ENCODE measurements at places on chromosomes 2 and 18.

DNA sequence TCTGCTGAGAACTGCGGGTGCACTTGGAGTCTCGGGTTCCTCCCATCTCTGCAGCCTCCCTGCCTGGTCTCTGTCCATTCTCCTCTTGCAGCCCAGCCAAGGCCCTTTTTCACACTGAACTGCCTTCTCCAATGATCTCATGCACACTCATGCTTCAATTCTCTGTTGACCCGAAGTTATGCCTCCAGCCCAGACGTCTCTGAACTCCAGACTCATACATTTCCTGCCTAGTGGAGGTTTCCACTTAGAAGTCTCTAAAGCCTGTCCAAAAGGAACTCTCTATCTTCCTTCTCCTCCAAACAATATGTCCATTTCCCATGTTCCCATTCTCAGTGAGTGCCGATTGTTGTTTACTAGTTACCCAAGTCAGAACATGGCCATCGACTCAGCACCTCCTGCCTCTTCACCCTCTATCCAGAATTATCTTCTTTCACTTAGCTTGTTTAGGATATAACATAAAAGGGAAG, 155.2 kb downstream of the IRS1 start:
- DNase-seq = no peak

DNA sequence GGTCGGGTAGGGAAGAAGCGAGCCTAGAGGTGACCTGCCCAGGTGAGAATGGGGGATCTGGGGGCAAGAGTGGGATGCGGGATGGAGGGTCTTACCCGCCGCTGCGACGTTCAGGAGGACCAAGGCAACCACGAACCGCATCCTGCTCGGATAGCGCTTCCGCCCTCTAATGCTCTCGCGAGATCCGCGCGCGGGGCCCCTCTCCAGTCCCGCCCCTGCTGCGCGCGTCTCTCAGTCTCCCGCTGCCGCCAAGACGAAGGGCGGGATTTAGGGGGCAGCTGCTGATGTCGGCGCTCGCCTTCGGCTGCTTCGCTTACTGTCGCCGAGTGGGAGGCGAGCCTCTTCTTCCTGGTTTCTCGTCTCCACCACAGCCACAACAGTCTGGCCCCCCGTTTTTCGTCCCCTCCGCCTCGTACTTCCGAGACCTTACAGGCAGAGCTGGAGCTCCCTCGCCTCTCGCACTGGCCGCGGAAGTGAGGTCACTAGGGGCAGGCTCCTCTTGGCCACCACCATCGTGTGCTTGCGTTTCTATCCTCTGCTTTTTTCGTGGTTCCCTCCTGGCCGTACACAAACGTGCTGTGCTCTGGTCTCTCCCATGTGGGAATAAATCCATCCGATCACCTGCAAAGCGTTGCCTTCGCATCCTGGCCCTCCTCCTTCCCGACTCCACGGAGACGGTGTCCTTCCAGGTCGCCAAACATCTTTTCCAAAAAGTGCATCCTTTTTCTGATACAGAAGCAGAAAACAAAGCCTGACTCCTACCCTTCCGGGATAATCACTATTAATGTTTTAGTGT, at the start of gene TGOLN2:
Gene TGOLN2, minus strand, starts transcription at position 168 of the 796 bp plus-strand sequence. Its CDS starts 27 bp downstream, at position 141.
- DNase-seq = peak; percentile 91

- DNase-seq = no peak
Measured at GRCh38 chr2:11157296-11157695, 2.0 kb downstream of the SLC66A3 start.

DNA sequence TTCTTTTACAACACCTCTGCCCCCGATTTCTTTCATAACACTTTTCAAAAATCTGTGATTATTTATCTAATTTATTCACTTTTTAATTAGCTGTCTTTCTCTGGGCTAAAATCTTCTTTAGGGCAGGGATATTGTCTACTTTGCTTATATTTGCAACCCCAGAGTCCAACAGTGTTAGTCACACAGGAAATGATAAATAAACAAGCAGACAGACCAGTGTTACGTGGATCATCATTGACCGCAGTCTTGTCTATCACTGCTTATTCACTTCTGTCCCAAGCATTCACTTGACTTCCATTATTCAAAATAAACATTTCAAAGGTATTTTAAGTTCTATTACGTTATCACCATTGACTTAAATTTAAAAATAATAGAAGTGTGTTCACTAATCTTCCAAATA, 237.6 kb upstream of the UBE2E3 start:
- no peak for DNase-seq

DNA sequence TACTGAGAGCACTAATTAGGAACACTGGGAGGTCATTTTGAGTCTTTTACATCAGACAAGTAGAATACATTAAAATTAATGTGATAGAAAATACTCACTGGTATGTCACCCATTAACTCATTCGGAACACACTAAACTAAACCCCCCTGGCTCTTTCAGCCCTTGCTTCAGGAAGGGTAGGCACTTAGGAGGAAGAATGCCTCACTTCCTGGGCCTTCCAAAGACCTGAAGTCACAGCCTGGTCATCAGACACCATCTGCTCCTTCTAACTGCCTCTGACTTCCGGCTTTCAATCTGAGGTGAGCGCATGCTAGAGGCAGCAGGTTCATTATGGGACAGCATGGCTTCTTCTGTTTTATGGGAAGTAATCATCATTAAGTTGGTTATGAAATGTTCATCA, 451.4 kb downstream of the PID1 start:
- no peak for DNase-seq

GRCh38 chr2:18118703-18119102, 240.2 kb downstream of the KCNS3 start:
- no peak for DNase-seq

- no peak for DNase-seq
Measured at GRCh38 chr2:219128396-219128795, 32.2 kb downstream of the NHEJ1 start.

DNA sequence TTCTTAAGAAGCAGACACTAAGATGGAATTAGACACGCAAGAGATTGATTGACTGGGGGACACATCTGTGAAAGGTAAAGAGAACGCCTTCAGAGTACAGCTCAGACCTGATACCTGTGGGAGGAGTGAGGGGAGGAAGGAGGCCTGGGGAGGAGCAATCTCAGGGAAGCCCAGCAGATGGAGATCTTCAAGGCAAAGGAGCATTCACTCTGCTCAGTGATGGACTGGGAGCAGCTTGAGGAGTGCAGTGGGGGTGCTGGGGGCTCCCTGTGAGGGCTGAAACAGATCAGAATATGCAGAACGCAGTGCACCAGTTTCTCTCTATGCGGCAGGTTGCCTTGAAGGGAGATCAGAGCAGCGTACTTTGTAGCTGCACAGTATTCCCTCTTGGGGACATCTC, 103.7 kb upstream of the ATP8B1 start:
- no peak for DNase-seq

DNA sequence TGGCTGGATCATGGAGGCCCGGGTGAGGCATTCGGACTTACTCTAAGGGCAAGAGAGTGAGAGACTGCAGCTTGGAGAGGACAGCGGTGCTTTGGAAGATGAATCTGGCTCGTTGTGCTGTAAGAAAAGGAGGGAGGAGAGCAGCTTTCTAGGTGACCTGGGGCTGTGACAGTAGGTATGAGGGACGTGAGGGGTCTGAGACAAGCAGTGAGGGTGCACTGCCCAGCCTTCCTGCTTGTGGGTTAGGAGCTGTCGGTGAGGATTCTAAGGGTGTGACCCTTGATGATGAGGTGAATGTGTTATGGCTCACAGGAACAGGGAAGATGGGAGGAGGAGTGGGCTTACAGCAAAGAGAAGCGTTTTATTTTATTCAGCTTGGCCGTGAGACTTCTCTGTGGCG, 27.1 kb upstream of the RHOB start:
- no peak for DNase-seq

- DNase-seq = no peak
Measured at GRCh38 chr2:170365003-170365402, 187.1 kb downstream of the MYO3B start.

- DNase-seq = no peak
Measured at GRCh38 chr18:8656232-8656631, 47.0 kb downstream of the RAB12 start.

DNA sequence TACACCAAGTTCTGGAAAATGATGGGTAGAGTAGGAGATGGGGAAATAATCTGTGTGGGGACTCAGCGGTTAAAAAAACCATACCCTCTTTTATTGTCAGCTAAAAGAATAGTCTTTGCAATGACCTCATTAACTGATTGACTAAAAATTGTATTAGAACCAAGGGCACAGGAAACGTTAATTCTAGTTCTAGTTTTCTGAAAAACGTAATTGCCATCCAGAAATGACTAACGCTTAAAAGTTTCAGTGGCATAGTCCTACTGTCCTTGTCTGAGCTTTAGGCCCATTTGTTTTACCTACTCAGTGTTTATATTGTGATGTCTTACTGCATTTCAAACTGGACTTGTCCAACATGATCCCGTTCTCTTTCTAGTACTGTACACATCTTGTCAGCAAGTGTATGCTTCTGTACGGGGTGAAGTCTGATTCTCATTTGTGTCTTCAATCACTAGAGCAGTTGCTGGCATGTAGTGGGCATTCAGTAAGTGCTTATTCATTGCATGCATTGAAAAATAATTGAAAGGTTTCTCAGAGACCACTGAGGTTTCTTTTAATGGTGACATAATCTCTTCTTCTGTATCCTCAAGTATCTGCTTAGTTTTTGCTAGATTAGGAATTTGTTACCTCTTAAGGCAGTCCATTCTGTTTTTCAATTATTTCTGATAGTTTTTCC, 81.5 kb downstream of the ZNF407 start:
- no peak for DNase-seq
